Cardiac muscle cell (in vitro differentiated cells and primary cell): ENCODE measurements at places on chromosomes 1 and 21. TPM values are rescaled to one million over a fixed set of nuclear protein-coding genes. Genes with fewer than 3 reads are reported as not detected.

DNA sequence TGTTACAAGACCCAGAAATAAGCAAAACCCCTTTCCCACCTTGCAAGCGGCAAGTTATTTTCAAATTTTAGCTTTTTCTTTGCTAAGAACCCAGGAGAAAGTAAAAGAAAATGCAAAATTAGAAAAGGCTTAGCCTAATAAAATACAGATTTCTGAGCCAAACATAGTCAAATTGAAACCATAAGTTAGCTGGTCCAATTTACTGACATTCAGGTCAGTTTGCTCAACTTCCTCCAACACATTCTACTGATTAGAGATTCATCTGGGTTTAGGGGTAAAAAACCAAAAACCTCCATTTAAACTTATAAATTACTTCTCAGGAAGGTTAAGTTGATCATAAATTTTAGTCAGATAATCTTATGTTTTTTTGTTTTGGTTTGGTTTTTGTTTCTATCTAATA lies 701.8 kb upstream of the CXADR start:
- DNase-seq, result no peak
- H3K4me3 ChIP-seq, result no peak overlapping the region
- no peaks in the 10 kb centered on the region for H3K27me3 ChIP-seq
- no peaks in the 10 kb centered on the region for H3K36me3 ChIP-seq
- no peaks in the 10 kb centered on the region for H3K4me1 ChIP-seq

GRCh38 chr1:233209481-233209880 lies 86.0 kb downstream of the PCNX2 start:
- H3K27ac ChIP-seq, result no peak overlapping the region
- H3K27me3 ChIP-seq, result no peaks in the 10 kb centered on the region
- H3K4me3 ChIP-seq, result no peak overlapping the region
- H3K4me1 ChIP-seq, result no peaks in the 10 kb centered on the region
- no peak for DNase-seq

GRCh38 chr1:67780637-67781036 lies 52.6 kb downstream of the GNG12 start:
- peak; percentile 47 for DNase-seq
- H3K36me3 ChIP-seq, result no peaks in the 10 kb centered on the region
- no peaks in the 10 kb centered on the region for H3K27me3 ChIP-seq
- no peak overlapping the region for H3K4me3 ChIP-seq
- no peaks in the 10 kb centered on the region for H3K4me1 ChIP-seq
- H3K27ac ChIP-seq, result no peak overlapping the region

DNA sequence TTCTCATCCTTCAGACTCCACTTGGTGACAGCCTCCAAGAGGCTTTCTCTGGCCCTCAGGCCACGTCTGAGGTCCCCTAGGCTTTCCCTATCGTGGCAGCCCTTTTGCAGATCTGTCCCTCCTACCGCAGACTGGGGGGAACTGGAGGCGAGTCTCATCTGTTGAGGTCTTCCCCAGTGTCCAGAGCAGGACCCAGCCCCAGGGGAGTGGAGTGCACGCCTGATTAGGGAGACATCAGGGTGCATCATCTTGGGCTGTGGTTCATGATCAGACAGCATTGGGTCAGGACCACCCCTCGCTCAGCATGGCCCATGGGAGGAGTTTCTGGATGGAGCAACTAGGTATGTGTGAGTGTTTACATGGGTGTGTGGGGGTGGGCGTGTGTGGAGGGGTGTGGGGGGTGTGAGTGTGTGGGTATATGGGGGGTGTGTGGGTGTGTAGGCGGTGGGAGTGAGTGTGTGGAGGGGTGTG lies 8.5 kb upstream of the MATN1 start:
- H3K27ac ChIP-seq, result no peak overlapping the region
- no peak overlapping the region for H3K4me3 ChIP-seq

DNA sequence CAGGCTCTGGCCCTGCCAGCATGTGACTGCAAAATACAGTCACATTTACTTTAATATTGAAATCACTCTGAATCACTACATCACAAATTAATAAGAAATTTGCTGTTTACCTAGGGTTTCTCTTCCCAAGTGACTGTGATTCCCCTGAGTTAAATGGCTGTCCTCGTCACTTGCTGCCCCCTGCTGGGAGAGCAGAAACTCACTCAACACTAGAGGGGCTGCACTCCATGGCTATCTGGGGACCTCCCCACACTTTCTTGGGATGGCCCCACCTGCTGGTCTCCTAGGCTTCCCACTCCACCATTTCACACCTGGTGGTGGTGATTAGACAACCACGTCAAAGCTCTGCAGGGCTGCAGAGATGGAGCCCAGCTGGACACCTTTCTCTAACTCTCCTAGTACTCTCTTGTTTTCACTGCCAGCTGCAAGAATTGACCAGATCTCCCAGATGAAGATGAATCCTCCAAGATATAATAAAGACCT lies 63.4 kb downstream of the CD2 start:
- no peak overlapping the region for H3K4me3 ChIP-seq
- H3K36me3 ChIP-seq, result no peaks in the 10 kb centered on the region
- no peak overlapping the region for H3K27ac ChIP-seq
- H3K4me1 ChIP-seq, result no peaks in the 10 kb centered on the region

LCE6A gene
- not detected in 2 replicates for total RNA-seq

CFHR3 gene
- total RNA-seq, result 0.07 and 0.39 TPM in 2 replicates

FMO5 gene
- 0.74 and 1.8 TPM in 2 replicates for total RNA-seq

SAMD13 gene
- total RNA-seq, result 1.7 and 2.5 TPM in 2 replicates

GBP4 gene
- 1.4 and 5.5 TPM in 2 replicates for total RNA-seq

MPZL1 gene
- total RNA-seq, result 65.0 and 107 TPM in 2 replicates

DNA sequence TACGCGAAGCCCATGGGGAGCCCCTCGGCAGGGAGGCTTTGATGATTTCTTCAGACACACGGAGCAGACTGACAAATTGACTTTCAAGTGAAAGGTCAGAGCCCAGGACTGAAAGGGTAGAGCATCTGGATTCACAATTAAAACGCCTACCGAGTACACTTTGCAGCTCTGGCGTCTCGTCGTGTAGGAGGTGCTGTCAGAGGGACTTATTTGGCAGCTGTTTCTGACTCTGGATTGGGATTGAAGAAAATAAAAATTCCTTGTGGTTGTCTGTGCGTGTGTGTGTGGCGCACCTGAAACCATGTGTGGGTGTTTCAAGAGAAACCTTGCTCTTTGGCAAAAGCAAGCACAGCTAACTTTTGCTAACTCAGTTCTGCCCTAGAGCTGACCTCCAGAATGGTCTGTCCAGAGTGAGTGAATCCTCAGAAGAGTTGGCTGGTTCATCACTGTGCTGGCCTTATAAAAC lies 348.7 kb downstream of the HLX start:
- peaks cover 5% of the 10 kb centered on the region for H3K4me1 ChIP-seq
- DNase-seq, result no peak
- no peaks in the 10 kb centered on the region for H3K36me3 ChIP-seq
- no peak overlapping the region for H3K27ac ChIP-seq
- H3K4me3 ChIP-seq, result no peak overlapping the region
- H3K27me3 ChIP-seq, result no peaks in the 10 kb centered on the region

GRCh38 chr1:101158424-101158823 lies 78.4 kb upstream of the S1PR1 start:
- no peak overlapping the region for H3K27ac ChIP-seq
- no peaks in the 10 kb centered on the region for H3K36me3 ChIP-seq
- no peaks in the 10 kb centered on the region for H3K4me1 ChIP-seq
- DNase-seq, result no peak

DNA sequence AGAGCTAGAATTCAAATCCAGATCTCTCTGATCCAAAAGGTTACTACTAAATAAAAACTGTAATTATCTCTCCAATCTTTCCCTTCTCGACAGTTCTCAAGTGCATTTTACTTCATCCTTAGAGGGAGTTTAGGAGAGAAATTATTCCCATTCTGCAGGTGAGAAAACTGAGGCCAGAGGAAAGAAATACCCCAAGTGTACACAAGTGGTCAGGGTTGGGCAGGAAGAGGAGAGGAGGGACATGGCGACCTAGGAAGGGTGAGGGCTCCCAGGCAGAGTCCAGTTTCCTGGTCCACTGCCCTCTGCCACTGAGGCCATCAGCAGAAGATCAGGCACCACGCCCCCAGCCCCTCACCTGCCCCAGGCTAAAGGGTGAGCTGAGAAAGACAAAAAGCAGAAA lies 127.1 kb upstream of the RUNX3 start:
- no peak overlapping the region for H3K27ac ChIP-seq
- H3K4me1 ChIP-seq, result no peaks in the 10 kb centered on the region
- H3K4me3 ChIP-seq, result no peak overlapping the region
- H3K36me3 ChIP-seq, result no peaks in the 10 kb centered on the region
- no peaks in the 10 kb centered on the region for H3K27me3 ChIP-seq
- no peak for DNase-seq

DNA sequence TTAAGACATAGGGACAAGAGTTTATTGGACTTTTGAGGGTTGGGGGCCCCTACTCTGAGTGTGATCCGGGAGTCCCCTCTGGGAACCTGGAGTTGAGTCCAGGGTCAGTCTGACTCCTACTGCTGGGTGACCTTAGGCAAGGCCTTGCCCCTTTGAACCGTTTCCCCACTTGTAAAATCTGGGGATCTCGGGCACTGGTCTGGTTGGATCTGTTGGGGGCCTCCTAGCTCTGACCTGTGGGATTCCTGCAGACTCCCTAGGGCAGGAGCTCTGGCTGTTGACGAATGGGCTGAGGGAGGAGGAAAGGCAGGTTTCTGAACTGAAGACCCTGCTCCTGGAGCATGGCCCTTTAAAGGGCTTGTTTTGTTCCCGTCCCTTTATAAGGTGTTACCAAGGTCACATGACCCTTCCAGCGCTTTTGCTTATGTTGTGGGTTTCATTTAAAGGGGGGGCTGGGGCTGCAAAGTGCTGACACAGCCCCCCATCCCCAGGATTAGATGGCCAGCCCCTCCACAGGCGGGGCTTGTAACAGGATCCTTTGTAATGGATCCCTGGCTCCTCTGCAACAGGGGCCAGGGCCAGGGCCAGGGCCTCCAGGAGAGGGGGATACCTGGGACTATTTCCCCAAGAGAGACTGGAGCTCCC lies 50.7 kb downstream of the YARS1 start:
- H3K4me3 ChIP-seq, result no peak overlapping the region
- no peaks in the 10 kb centered on the region for H3K36me3 ChIP-seq
- H3K27ac ChIP-seq, result no peak overlapping the region
- peaks cover 8% of the 10 kb centered on the region for H3K27me3 ChIP-seq
- DNase-seq, result no peak
- peaks cover 48% of the 10 kb centered on the region for H3K4me1 ChIP-seq

DNA sequence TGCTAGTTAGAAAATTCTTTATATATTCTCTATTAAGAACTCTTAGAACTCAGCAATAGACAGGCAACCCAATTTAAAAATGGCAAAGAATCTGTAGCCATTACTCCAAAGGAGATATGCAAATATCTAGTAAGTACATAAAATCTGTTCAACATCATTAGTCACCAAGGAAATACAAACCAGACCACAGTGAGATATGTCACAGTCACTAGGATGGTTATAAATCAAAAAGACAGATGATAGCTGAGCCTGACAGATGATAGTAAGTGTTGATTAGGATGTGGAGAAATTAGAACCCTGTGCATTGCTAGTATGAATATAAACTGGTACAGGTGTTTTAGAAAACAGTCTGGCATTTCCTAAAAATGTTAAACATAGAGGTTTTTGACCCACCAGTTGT lies 26.6 kb downstream of the SRSF11 start:
- DNase-seq, result no peak
- no peaks in the 10 kb centered on the region for H3K27me3 ChIP-seq
- H3K36me3 ChIP-seq, result peaks cover 95% of the 10 kb centered on the region
- H3K4me3 ChIP-seq, result no peak overlapping the region
- H3K4me1 ChIP-seq, result peaks cover 5% of the 10 kb centered on the region

- H3K27ac ChIP-seq, result no peak overlapping the region
- H3K36me3 ChIP-seq, result no peaks in the 10 kb centered on the region
- no peak overlapping the region for H3K4me3 ChIP-seq
- H3K4me1 ChIP-seq, result no peaks in the 10 kb centered on the region
- no peaks in the 10 kb centered on the region for H3K27me3 ChIP-seq
Measured at GRCh38 chr1:246809473-246809872, 85.3 kb downstream of the SCCPDH start.

IFNLR1 gene
- total RNA-seq, result 3.5 and 3.9 TPM in 2 replicates

- H3K27me3 ChIP-seq, result no peaks in the 10 kb centered on the region
- no peak for DNase-seq
- no peaks in the 10 kb centered on the region for H3K36me3 ChIP-seq
- no peaks in the 10 kb centered on the region for H3K4me1 ChIP-seq
Measured at GRCh38 chr1:60510162-60510561, 436.6 kb upstream of the C1orf87 start.

- no peak overlapping the region for H3K27ac ChIP-seq
- no peak overlapping the region for H3K4me3 ChIP-seq
- peaks cover 100% of the 10 kb centered on the region for H3K27me3 ChIP-seq
- no peaks in the 10 kb centered on the region for H3K4me1 ChIP-seq
Measured at GRCh38 chr1:37755290-37755689, 9.6 kb downstream of the EPHA10 start.

DNA sequence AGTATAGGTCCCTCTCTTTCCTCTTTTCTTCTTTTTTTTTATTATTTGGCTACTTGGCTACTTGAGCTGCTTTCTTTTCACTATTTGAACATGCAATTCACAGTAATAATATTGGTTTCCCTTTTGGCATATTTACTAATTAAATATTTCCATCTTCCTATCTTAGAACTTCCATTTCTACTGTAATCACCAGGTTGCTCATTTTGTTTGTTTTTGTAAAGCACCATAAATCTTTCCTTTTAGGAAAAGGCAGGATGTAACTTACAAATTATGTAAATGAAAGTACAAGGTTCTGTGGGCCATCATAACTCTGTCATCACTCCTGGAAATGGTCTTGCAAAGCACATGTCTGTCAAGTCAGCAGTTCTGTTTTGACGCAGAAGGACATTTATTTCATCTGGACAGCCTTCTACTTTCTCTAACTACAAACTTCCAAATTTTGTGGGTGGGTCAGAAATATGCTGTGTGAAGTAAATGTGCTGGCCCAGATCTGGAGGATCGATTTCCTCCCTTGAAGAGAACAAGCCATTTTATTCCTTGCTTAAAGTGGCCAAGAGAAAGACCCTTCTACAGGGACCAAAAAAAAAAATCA lies 71.7 kb upstream of the TNFSF18 start:
- no peaks in the 10 kb centered on the region for H3K4me1 ChIP-seq
- no peaks in the 10 kb centered on the region for H3K27me3 ChIP-seq
- no peak overlapping the region for H3K4me3 ChIP-seq
- H3K27ac ChIP-seq, result no peak overlapping the region
- no peaks in the 10 kb centered on the region for H3K36me3 ChIP-seq
- DNase-seq, result no peak

DNA sequence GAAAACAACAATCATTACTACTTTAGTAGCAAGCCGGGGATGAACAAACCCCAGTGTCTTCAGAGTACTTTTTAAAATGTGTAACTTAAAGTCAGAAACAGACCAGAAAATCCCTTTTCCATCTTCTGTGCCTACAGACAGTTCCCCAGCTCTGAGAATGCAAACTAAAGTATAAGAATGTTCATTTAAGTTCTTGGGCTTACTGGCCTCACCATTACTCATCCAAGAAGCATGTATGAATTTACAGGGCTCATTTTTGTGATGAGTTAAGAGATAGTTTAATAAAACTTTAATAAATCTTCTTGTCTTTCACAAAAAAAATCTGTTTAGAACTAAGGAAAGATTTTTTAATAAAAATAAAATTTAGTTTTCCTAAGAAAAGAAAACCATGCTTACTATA lies 4.6 kb downstream of the LPGAT1 start:
- H3K27ac ChIP-seq, result no peak overlapping the region
- no peak for DNase-seq
- no peaks in the 10 kb centered on the region for H3K36me3 ChIP-seq
- no peaks in the 10 kb centered on the region for H3K27me3 ChIP-seq
